Mammary epithelial cell (primary cell): ENCODE measurements at places on chromosomes 1 and 21.

- no peak for DNase-seq
Observed at GRCh38 chr1:222813866-222814535, 838 bp upstream of the DISP1 start.

DNA sequence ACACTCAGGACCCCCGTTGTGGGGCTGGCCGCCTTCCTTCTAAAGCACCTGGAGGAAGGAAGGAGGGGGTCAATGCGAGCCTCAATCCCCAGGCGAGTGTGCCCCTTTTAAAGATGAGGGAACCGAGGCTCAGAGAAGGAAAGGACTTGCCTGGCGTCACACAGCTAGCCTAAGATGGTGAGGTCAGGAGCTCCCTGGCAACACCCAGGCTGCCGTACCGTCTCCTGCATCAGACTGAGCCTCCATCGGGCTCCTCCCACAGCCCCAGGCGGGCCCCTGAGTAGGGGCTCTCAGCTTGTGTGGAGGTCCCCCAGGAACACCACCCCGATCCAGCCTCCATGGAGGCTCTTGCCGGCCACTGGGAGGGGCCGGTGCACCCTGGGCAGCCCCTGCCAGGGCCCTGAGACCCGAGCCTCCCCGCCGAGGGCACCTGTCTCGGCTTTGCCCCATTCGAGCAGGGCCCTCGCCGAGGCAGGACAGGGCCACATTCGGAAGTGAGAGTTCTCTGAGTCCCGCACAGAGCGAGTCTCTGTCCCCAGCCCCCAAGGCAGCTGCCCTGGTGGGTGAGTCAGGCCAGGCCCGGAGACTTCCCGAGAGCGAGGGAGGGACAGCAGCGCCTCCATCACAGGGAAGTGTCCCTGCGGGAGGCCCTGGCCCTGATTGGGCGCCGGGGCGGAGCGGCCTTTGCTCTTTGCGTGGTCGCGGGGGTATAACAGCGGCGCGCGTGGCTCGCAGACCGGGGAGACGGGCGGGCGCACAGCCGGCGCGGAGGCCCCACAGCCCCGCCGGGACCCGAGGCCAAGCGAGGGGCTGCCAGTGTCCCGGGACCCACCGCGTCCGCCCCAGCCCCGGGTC, at the start of gene AIRE:
TSS of gene AIRE (plus strand) at position 739 of the 855 bp plus-strand sequence. CDS start 131 bp downstream, outside the sequence.
- no peak for DNase-seq

- peak; percentile 77 for DNase-seq
Observed at GRCh38 chr1:153880962-153881361, 41.8 kb downstream of the GATAD2B start.

GRCh38 chr1:59903141-59903754, 23.3 kb downstream of the CYP2J2 start:
- no peak for DNase-seq

DNA sequence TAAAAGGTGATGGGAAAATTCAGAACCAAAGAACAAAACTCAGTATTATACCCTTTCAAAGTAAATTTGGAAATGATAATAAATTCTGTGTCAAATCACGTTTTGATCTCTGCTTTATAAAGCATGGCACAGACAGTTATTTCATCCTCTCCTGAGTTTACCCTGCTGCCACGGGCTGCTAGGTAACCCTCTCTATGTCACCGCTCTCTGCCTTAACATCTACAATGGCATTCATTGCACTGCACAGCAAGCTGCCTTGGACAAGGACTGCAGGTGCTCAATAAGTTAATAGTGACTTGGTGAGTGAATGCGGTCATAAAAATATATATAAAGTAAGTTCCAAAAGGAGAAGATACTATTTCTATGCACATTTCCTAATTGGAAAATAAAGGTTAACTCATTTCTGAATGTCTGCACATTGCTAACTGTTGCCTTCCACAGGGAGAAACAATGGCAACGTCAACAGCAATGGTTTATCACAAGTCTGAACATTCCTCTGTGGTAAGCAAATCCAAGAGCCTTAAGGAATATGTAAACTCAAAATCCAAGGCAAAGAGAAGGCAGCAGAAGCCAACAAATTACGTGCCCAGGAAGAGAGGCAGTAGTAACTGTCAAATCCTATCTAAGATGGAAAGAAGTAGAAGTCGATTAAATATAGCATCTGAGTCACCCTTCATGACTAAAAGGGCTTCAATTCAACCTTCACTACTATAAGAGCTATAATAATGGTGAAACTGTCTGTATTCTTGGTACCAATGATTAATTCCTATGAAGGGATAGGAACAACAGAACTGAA, 19.4 kb downstream of the FYB2 start:
- peak; percentile 19 for DNase-seq

- no peak for DNase-seq
Observed at GRCh38 chr1:196677781-196678509, 26.1 kb downstream of the CFH start.

GRCh38 chr1:225999912-226000337, 782 bp upstream of the SDE2 start:
- DNase-seq, result no peak

GRCh38 chr1:22848405-22848804, 124.3 kb downstream of the LACTBL1 start:
- DNase-seq, result no peak
